Suppressor macrophage treated with lipopolysaccharide for 4 hours (primary cell): ENCODE measurements at places on chromosomes 2 and 18.
A peak's percentile ranks its signal among the peaks of the same experiment; 100 is the strongest.

- DNase-seq: no peak
These were observed 131.7 kb downstream of the SLC4A3 start for GRCh38 chr2:219758907-219759680.

DNA sequence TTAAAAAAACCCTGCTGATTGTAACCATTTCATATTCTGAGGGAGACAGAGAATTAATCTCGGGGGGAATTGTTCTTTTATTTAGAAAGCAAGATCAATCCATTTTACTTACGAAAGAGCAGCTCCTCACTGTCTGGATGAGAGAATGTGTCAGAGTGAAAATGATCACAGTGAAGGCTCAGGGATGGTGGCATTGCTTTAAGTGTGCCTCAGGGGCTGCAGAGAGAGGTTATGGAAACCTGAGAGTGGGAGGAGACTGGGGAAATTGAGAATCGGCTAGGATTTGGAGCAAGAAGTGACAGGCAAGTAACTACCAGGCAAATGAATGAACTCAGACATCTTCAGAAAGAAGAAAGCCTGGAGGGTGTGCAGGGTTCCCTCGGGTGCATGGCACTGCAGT, 34.2 kb downstream of the MRPL35 start:
- no peak for DNase-seq

DNA sequence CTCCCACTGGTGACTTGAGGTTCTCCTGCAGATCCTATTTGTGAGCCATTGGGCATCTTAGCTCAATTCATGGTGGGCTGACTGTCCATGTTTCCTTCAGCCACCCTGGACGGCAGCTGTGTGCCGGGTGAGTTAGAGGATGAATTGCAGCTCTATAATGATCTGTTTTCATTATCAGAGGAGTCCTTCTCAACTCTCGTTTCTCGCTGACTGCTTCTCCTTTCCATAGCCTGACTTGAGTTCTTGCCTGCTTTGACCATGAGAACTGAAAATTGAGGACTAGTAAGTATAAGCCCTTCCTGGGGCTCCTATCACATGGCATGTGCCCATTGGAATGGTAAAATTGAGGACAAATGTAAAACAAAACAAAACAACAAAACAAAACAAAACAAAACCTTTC, 121.8 kb downstream of the CDC42EP3 start:
- DNase-seq: peak; percentile 19

- DNase-seq: no peak
These were observed 572 bp downstream of the INPP4A start for GRCh38 chr2:98445177-98445682.

DNA sequence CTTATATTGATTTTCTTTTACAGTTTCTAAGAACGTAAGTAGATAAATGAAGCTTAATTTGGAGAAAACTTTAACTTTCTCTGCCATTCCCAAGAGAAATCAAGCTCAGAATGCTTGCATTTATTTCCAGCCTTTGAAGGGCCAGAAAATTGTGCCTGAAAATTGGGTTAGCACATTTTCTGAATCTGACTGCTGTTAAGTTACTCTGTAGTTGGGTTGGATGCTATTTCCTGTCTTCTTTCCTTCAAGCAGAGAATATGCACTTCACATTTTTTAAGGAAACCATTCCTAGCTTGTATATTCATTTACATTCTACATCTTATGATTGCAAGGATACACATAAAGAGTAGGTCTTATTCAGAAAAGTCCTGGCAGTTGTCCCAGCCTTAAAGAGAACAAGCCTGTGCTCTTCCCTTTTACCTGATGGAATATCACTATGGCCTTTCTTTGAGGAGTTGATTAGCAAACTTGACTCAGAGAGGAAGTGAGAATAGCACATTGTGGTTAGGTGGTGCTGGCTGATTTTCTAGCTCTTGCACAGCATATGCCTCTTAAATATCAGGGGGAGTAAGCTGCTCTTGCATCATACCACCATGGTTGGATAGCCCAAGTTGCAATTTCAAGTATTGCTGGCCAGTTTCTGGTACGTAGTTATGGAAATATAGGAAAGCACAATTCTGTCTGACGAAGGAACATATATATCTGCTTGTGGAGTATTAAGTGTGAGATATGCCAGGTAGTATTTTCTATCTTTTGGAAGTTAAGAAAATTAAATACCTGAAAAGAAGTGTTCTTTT, 133.7 kb downstream of the COMMD1 start:
- DNase-seq: peak; percentile 90

DNA sequence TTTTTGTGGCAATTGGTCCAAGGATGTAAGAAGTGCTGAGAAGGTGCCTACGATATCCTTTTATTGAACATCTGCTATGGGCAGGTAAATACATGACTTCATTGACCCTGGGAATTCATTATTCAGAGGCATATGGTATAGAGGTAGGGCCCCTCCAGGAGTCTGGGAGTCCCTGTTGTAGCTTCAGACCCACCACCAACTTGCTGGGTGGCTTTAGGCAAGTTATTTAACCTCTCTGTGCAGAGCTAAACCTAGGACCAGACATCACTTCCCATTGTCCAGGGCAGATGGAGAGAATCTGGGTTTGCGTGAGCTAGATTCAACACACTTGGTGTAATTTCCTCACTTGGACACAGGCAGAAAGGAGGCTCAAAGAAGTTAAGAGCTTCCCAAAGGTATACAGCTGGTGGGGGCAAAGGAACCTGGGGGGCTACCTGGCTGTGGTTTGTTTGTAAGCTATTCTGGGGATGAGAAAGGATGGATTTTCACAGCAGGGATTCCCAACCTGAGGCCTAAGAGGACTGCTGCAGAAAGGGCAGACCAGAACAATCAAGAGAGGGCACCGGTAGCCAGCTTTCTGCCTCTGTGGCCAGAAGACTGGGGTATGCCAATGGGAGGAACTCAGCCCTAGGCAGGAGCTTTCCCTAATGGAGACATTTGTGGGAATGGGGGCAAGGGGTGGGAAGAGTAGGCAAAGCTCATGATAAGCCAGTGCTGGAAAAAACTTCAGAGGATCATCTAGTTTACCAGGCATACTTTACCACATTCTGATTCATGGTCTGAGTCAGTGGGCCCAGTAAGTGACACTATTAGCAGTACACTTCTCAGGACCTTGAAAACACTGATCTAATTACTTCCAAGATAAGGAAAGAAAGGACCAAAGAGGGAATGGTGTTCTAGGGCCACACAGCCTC, 102.7 kb upstream of the SMAD2 start:
- no peak for DNase-seq

DNA sequence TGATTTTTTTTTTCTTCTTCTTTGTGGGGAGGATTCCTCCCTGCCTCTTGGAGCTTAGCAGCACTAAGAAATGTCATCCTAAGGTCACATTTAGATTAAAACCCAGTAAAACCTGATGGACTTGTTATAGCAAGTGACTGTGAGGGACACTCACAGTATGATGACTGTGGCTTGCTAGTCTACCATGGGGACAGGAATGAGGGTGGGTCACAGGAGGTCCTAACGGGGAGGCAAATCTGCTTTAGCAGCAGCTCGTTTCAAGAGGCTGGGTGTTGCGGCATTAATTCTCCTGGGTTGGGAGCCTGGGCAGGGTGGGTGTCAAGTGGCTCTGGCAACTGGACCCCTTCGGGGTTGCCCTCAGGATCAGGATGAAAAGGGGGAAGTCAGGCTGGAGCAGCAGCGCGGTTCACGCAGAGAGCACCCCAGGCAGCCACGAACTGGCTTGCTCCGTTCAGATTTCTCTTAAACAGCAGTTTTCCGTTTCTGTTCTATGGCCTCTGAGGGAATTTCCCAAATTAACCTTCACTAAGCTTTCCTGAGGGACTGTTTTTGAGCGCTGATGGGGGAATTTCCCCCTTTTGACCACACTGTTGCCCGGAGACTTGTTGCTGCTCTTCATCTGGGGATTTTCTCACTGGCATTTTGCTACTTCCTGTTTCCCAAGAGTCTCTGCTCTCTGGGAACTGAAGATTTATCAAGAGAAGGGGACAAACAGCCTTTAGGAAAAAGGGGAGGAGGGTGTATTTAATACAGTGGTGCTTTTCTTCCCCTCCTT, 59.8 kb upstream of the PELI1 start:
- peak; percentile 98 for DNase-seq

DNA sequence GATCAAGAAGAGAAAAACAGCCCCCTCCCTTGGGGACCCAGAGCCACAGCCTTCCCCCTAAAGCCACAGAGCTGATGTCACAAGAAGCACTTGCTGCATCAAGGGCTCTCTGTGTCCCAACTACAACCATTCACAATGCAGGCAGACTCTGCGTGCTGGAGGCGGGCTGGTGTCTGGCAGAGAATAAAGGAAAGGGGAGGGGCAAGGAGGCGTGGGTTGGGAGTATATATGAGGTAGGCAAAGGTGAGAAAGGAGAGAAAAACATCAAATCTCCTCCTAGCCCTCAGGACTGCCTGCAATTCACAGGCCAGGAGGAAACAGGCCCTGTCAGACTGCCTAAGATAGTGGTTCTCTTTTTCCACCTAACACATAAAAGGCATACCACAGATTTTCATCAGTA, 48.8 kb upstream of the IHH start:
- DNase-seq: no peak

GRCh38 chr2:14933753-14934152, 301.2 kb downstream of the LRATD1 start:
- DNase-seq: no peak

DNA sequence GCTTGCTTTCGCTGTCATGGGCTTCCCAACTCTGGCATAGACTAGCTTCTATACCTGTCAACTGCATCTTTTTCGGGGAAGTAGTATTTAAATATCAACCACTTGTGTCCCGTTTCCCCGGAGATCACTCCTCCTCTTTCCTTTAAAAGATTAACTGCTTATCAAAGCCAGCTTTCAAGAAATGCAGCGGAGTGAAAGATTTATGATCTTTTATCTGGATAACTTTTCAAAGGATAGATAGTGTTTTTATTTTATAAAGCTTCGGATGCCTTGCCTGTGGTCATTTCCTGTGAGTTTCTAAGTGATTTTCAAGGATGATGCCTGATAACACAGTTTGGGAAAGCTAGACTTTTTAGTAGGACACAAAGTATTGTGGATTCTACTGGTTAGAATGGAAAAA, 2.9 kb upstream of the IGFBP5 start:
- no peak for DNase-seq

DNA sequence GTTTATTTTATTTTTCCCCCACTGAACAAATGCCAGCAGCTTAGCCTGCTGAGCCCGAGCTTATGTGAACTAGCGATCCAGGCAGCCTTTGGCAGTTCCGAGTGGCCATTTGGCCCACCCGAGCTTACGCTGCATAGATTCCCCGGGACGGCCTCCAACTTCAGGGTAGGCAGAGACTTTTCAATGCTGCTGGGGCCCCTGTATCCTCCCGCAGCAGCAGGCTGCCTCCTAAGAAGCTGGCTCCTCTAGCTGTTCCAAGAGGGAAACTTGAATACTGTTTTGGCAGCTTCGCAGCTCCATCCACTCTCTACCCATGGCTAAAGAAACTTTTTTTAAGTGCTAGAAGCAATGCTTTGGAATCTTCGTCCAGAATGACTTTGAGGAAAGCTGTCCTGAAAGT, 295.2 kb downstream of the SS18 start:
- no peak for DNase-seq

DNA sequence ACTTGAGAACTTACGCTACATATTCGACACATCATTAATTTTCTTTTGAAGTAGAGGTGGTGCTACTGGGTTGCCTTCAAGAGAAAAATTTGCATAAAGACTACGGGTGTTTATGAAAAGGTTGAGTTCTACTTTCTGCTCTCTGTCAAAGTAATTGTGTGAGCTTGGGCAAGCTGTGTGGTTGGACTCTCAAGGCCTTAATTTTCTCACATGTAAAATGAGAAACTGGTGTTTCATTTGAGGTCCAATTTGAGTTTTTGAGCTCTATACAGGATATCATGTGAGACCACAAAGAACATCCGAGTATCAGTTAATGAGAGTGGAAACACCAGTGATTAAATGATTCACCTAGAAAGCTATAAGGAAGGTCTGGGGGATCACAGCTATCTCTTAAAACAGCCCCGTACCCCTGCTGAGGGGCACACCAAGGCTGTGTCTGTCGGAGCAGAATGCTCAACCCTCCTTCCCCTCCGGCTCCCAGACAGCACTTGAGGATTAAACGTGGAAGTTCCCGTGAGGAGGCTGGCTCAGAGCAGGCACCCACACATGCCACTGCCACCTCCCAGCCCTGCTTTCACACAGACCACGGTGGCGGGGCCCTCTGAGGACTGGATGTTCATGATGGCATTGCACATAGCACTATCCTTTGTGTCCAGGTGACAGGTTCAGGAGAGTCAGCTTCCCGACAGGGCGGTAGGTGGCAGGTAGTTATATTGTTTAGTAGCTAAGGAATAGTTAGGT, 191.8 kb downstream of the RNF144A start:
- no peak for DNase-seq

- DNase-seq: no peak
These were observed 521.0 kb downstream of the ADCYAP1 start for GRCh38 chr18:1425679-1426078.

DNA sequence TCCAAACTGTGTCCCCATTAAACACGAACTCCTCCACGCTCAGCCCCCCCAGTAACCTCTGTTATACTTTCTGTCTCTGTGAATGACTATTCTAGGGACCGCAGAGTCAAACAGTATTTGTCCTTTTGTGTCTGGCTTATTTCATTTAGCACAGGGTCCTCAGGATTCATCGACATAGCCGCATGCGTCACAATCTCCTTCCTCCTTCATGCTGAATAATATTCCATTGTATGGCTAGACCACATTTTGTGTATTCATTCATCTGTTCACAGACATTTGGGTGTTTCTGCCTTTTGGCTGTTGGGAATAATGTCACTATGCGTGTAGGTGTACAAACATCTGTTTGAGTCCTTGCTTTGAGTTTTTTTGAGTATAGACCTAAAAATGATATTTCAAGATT, 80.9 kb downstream of the SH3RF3 start:
- DNase-seq: no peak

DNA sequence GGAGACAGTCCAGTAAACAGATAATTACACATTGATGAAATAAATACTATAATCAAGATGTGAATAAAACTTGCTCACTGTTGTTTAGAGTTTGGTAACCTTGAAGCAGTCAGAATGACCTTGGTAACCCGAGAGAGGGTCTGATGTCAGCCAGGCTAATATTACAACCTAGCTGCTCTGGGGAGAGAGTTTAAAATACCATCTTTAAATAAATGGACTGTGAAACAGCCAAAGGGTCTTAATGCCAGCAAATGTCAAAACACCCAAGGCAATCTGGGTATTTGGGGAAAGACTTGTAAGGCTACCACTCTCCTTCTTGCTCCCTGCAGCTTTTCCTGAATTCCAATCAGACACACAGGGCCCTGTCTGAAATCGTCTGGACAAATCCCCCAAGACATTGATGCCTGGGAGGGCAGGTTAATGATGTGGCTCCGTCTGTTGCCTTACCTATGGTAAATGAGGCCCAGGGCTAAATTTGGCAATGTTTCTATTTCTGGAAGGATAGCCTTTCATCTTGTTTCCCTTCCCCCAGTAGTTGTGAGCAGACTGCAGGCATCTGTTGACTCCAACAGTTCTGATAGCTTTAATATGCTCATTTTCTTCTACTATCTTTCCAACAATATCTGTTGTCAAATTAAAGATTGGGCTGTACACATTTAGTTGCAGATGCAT, 43.0 kb upstream of the ITGB6 start:
- no peak for DNase-seq

GRCh38 chr2:55999790-56000189, 76.2 kb upstream of the EFEMP1 start:
- no peak for DNase-seq

- no peak for DNase-seq
These were observed 67.5 kb downstream of the PDK1 start for GRCh38 chr2:172623249-172623965.
